ENCODE measurements at places on chromosomes 1 and 21. TPM values are rescaled to one million over a fixed set of nuclear protein-coding genes. Genes with fewer than 3 reads are reported as not detected.

CD5L gene
- total RNA-seq: 2.5 TPM

IGFN1 gene
- not detected for total RNA-seq

PCP4L1 gene
- total RNA-seq: 0.60 TPM

S100A12 gene
- 4.0 TPM for total RNA-seq
